ENCODE measurements at places on chromosomes 6 and 20. TPM values are rescaled to one million over a fixed set of nuclear protein-coding genes. Genes with fewer than 3 reads are reported as not detected.

DNA sequence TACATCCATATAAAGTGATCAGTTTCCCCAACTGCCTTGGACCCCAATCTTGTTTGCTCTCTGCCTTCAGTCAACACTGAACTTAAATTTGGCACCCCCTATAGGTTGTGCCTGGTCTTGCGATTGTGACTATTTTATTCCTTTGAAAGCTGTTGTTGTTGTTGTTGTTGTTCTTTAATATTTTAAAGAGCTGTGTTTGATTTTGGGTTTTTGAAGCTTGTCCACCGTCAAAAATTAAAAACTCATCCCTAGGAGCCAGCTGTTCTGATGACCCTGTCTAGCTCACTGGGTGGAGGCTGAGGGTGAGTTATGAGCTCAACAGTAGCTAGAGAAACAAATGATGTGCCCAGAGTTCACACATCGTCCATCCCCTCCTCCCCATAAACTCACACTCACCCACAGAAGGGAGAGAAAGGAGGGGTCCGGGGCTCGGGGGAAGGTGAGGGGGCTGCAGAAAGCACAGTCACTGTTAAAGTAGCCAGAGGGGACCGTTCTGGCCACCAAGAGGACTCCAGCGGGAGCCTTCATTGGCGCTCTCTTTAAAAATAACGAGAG lies 4.0 kb downstream of the SIM1 start:
- DNase-seq: no peak

DNA sequence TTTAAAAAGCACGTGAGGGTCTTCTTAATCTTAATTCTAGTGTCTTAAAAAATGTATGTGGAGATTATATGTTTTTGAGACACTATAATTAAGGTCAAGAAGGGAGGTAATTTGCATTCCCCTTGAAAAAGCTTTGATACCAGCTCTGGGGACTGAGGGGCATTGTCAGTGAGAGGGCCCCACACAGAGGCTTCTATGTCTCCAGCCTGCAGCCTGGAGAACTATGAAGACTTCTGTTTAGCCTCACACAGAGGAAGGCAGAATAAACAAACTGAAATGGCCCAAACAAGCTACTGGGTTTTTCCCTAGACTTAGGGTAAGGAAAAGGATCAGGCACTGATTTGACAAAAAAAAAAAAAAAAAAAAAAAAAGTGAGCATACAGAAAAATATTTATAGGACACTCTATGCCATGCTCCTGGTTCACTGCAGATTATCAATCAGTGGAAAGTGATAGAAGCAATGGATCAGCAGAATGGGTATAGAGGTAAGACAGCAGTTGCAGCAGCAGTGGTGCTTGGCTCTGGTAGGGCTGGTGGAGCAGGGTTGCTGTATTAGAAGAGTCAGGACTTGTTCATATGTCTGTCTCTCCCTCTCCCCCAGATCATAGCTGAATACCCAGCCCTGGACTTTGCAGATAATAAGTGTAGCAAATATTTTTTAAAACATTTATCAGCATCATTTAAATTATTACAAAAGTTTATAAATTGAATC lies 85.4 kb downstream of the KLHL32 start:
- no peak for DNase-seq

DNA sequence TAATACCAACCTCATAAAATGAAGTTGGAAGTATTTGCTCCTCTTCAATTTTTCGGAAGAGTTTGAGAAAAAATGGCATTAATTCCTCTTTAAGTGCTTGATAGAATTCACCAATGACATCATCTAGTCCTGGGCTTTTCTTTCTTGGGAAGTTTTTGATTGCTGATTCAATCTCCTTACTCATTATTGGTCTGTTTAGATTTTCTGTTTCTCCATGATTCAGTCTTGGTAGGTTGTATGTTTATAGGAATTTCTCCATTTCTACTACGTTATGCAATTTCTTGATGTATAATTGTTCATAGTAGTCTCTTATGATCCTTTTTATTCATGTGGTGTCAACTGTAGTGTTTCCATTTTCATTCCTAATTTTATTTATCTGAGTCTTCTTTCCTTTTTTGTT lies 176.9 kb upstream of the PRND start:
- no peak for DNase-seq

DNA sequence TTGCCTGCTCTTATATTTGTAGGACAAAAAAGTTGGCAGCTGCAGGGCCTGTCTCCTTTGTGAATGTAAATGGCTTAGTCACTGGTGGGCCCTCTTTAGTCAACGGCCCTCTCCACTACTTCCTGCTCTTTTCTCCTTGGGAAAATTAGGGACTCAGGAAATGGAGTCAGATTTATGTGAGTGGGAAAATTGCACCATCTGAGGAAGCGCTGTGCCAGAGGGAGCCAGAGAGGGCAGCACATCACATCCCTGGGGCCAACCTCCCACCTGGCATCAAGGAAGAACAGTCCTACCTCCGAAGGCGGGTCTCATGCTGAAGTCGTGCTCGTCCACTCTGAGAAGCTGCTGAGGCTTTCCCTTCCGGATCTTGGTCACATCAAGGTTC lies 15.6 kb downstream of the GABRR2 start:
- DNase-seq: no peak

DNA sequence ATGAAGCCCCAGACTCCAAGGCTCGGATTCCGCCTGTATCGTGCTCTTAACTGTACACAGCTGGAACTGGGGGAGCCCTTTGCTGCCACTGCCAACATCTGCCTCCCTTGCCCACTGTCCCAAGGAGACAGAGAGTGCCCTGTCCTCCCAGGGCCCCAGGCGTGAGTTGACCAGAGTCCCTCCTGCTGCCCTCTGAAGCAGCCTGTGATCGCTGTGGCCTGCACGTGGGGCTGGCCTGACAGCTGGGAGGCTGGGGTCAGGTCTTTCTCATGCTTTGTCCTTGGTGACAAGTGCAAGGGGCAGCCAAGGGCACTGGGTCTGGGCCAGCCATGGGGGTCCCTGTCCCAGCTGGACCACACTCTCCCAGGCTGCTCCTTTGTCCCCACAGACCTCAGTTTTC lies 44.3 kb downstream of the KIAA1755 start:
- no peak for DNase-seq

DNA sequence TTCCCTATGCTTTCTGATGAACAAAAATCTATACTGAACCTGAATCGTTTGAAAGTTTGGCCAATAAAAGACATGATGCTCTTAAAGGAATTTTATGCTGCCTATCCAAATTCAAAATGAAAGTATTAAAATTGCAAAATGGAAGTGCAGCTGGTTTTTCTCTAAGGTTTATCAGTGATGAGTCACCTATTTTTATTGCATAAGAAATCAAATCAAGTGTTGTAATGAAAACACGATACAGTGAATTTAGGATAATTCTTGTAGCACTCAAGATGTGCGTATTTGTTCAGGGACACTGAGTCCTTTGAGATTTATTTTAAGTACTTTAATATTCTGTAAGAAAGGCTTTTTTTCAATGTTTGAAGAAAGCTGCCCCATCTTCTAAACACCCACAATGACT lies 409.5 kb downstream of the ADGRB3 start:
- no peak for DNase-seq

The CAGE1 gene
- total RNA-seq: not detected

All from lower leg skin (tissue), 4 donors.